Osteoblast (primary cell): ENCODE measurements at places on chromosomes 3 and 15. TPM values are rescaled to one million over a fixed set of nuclear protein-coding genes. Genes with fewer than 3 reads are reported as not detected.

The PPP2R3A gene
- total RNA-seq: 23.9 and 24.2 TPM in 2 replicates

The ARGFX gene
- not detected in 2 replicates for total RNA-seq

The UROC1 gene
- total RNA-seq: not detected in 2 replicates

The DAZL gene
- not detected in 2 replicates for total RNA-seq

DNA sequence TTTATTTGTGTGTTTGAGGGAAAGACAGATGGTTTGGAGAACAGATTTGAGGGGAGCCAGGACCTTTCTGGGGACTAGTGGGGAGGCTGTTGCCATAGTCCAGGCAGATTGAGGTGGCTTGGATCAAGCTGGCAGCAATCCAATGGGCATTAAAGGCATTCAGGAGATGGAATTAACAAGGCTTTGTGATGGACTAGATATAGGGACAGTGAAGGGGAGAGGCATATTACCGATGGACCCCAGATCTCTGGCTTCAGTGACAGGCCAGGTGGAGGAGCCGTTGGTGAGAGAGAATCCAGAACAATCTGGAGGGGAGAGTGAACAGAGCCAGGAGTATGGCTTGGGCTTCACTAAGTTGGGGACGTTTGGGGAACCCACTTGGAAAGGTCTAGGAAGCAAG is 124.8 kb downstream of the EEFSEC start:
- DNase-seq: no peak
- H3K27me3 ChIP-seq: no peaks in the 10 kb centered on the region
- peaks cover 40% of the 10 kb centered on the region for H3K4me1 ChIP-seq
- no peak overlapping the region for H3K27ac ChIP-seq
- no peaks in the 10 kb centered on the region for H3K36me3 ChIP-seq

GRCh38 chr3:52480768-52481715 is 14.1 kb upstream of the STAB1 start:
- H3K27ac ChIP-seq: no peak overlapping the region
- no peaks in the 10 kb centered on the region for H3K27me3 ChIP-seq
- H3K4me1 ChIP-seq: no peaks in the 10 kb centered on the region
- DNase-seq: peak; percentile 89
- no peak overlapping the region for H3K4me3 ChIP-seq

- H3K4me3 ChIP-seq: no peak overlapping the region
- no peaks in the 10 kb centered on the region for H3K36me3 ChIP-seq
These were observed 83.3 kb downstream of the ADCY5 start for GRCh38 chr3:123365450-123366143.

The RASGRF1 gene
- under 0.01 TPM in 1 of 2 replicates, not detected in the other for total RNA-seq

DNA sequence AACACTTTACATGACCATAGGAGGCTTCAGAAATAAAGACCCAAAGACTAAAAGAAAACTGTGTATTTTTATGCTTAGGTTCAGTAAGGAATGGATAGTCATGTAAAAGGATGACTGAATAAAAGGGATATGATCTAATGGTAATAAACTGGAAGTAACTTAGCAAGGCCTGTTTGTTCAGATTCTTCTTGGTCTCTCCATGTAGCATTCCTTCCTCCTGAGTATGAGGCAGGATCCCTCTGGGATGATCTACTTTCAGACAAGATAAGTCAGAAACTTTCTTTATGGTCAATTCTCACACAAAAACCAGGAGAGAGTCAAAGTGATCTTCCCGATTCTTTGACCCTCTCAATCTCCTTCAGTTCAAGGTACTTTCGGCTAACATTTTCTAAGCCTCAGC is 340.8 kb upstream of the DCBLD2 start:
- H3K27ac ChIP-seq: peak overlapping the region; percentile 74
- H3K27me3 ChIP-seq: no peaks in the 10 kb centered on the region
- no peak for DNase-seq

DNA sequence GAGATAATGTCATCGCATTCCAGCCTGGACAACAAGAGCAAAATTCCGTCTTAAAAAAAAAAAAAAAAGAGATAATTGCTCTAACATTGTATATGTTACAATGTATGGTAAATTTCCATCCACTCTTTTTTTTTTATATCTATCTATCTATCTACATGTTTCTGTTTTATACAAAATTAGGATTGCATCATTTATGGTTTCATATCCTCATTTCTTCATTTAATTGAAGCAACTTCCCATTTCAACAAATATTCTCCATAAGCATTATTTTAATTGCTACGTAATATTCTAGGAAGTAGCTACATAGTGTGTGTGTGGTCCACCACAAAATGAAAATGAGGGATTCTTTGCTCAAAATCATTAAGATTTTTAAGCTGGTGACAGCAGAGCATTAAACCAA is 18.4 kb downstream of the RBP1 start:
- H3K27ac ChIP-seq: no peak overlapping the region
- no peaks in the 10 kb centered on the region for H3K27me3 ChIP-seq
- H3K36me3 ChIP-seq: no peaks in the 10 kb centered on the region
- no peak overlapping the region for H3K4me3 ChIP-seq

- H3K27me3 ChIP-seq: no peaks in the 10 kb centered on the region
- no peaks in the 10 kb centered on the region for H3K4me1 ChIP-seq
- H3K36me3 ChIP-seq: no peaks in the 10 kb centered on the region
- H3K4me3 ChIP-seq: no peak overlapping the region
These were observed 72.0 kb downstream of the SCN5A start for GRCh38 chr3:38577371-38578080.

GRCh38 chr3:113166719-113167492 is 44.5 kb upstream of the BOC start:
- no peak overlapping the region for H3K27ac ChIP-seq
- peaks cover 8% of the 10 kb centered on the region for H3K4me1 ChIP-seq
- H3K4me3 ChIP-seq: no peak overlapping the region
- no peaks in the 10 kb centered on the region for H3K36me3 ChIP-seq

The PLA2G4D gene
- total RNA-seq: not detected in 2 replicates

GRCh38 chr3:106628407-106628806 is 748.8 kb upstream of the CCDC54 start:
- peak overlapping the region; percentile 25 for H3K27ac ChIP-seq
- H3K4me3 ChIP-seq: no peak overlapping the region
- H3K36me3 ChIP-seq: no peaks in the 10 kb centered on the region

DNA sequence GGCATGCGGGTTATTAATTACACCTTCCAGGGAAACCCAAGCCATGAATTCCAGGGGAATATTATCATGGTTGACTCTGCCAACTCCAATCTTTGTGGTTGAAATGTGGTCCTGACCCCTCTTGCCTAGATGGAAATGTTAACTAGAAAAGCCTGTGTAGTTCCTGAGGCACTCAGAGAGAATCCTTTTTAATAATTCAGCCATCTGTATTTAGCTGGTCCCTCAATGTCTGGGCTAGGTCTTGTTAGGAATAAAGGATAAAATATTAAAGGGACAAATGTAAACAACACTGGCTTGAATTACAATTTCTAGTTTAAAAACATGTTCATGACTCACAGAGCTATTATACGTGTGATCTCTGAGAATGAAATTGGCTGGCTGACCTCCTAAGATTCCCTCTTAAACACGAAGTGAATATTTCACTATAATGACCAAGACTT is 435.2 kb upstream of the SUCLG2 start:
- no peaks in the 10 kb centered on the region for H3K36me3 ChIP-seq
- no peak overlapping the region for H3K27ac ChIP-seq
- no peak overlapping the region for H3K4me3 ChIP-seq

GRCh38 chr15:58142827-58143461 is 4.8 kb downstream of the AQP9 start:
- no peak for DNase-seq
- H3K4me1 ChIP-seq: peaks cover 2% of the 10 kb centered on the region
- no peaks in the 10 kb centered on the region for H3K36me3 ChIP-seq
- H3K27me3 ChIP-seq: peaks cover 16% of the 10 kb centered on the region
- H3K27ac ChIP-seq: no peak overlapping the region

DNA sequence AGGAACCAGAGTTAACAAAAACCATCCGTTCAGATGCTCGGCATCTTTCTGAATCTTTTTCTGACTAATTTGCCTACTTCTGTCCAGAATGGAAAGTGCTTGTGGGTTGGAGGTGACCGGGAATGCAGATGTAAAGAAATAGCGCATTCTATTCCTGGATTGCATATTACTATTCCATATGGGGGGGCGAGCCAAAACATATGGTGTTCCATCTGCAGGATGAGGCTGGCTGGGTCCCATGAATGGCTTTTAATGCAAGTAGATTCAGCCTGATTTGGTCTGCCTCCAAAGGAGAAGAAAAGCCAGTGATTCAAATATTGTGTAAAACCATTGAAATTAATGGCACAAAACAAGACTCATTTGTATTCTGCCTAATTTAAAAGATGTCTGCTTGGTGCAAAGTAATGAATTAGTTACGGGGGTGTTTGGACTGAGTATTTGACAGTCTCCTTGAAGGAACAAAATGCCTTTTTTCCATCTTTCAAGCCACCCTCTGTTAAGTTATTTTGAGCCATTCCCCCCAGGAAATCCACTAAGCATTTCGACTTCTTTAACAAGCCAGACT is 99.0 kb downstream of the ST8SIA2 start:
- no peak for DNase-seq
- no peaks in the 10 kb centered on the region for H3K27me3 ChIP-seq
- H3K36me3 ChIP-seq: no peaks in the 10 kb centered on the region
- no peak overlapping the region for H3K4me3 ChIP-seq

The SMCO1 gene
- total RNA-seq: not detected in 2 replicates

DNA sequence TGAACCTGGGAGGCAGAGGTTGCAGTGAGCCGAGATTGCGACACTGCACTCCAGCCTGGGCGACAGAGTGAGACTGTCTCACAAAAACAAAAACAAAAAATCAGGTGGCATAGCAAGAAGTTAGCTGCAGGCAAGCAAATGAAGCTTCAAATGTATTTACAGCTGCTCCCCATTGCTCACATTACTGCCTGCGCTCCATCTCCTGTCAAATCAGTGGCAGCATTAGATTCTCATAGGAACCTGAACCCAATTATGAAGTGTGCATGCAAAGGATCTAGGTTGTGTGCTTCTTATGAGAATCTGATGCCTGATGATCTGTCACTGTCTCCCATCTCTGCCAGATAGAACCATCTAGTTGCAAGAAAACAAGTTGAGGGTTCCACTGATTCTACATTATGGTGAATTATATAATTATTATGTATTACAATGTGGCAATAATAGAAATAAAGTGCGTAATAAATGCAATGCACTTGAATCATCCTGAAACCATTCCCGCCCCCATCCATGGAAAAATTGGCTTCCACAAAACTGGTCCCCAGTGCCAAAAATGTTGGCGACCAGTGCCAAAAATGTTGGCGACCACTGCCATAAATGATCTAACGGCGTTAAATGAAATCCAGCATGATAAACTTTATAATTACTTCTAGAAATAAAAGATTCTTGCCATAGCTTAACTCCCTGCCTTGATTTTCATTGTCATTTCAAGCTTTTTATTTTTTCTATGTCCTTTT is 616.7 kb upstream of the NAALADL2 start:
- H3K27me3 ChIP-seq: no peaks in the 10 kb centered on the region
- H3K36me3 ChIP-seq: no peaks in the 10 kb centered on the region
- H3K4me3 ChIP-seq: no peak overlapping the region

DNA sequence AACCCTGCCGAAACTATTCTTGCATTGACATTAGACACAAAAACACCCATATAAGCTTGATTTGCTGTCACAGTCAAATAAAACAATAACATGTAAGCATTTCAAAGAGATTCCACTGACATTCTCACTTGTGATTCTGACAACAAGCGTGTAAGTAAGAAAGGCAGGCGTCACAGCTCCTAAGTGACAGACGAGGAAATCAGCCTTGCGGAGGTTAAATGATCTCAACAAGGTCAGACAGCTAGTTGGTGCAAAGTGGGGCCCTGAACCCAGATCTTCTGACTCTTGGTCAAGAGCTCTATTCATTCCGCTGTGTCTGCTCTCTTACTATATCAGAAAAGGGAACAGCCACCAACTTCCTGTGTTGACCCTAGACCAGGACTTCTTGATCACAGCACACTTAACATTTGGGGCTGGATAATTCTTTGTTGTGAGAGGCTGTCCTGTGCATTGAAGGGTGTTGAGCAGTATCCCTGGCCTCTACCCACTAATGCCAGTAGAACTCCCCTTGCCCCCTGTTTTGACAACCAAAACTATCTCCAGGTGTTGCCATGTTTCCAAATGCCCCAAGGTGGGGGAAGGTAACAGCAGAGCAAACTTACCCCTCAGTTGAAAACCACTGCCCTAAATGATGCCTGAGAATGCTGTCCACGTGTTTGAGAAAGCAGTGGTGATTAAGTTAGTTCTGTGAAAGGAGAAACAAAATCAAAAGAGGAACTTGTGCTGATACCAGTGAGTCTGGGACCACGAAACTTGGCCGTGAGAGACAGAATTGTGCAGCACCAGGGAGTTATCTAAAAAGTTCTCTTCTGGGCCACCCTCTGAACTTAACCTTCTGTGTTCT is 86.1 kb downstream of the LIPC start:
- H3K36me3 ChIP-seq: no peaks in the 10 kb centered on the region
- H3K27me3 ChIP-seq: peaks cover 8% of the 10 kb centered on the region
- no peak for DNase-seq
- no peak overlapping the region for H3K4me3 ChIP-seq

The ARNT2 gene
- 26.2 and 30.0 TPM in 2 replicates for total RNA-seq

The DGKG gene
- total RNA-seq: 2.5 and 2.9 TPM in 2 replicates

The CRABP1 gene
- not detected in 2 replicates for total RNA-seq

The MANF gene
- total RNA-seq: 37.3 and 40.4 TPM in 2 replicates

DNA sequence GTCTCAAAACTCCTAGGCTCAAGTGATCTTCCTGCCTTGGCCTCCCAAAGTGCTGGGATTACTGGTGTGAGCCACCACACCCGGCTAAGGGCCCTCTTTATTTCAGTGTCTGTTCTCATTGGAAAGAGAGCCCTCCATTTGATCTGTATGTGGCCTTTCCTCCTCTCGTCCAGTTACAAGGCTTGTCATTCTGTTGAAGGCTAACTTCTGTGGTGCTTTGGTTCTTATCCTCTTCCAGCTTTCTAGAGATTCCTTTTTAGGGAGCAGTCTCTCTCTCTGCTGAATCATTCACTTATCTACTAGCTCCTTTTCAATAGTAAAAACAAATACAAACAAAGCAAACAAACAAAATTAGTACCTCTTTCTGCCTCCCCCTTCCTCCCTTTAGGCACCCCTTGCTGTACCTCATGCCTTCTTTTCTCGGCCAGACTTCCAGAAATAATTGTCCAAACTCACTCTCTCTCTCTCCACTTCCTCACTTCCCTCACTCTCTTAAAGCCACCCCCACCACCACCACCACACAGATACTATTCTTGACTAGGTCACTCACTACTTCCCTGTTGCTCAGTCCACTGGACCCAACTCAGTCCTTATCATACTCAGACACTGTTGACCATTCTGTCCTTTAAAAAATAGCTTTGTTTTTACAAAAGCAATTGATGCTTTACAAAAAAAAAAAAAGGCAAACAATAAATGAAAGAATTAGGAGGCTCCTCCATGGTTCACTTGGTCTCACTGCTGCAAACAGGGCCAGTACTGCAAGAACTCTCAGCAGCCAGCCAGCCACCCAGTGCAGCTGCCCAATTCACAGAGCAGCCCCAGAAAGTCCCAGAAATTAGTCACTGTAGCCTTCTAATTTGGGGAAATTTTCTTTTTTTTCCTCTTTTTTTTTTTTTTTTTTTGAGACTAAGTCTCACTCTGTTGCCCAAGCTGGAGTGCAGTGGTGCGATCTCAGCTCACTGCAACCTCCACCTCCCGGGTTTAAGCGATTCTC is 31.7 kb upstream of the RAB11A start:
- H3K36me3 ChIP-seq: no peaks in the 10 kb centered on the region
- no peak overlapping the region for H3K27ac ChIP-seq
- peaks cover 28% of the 10 kb centered on the region for H3K4me1 ChIP-seq
- no peak overlapping the region for H3K4me3 ChIP-seq
- H3K27me3 ChIP-seq: no peaks in the 10 kb centered on the region

- no peaks in the 10 kb centered on the region for H3K36me3 ChIP-seq
- no peak overlapping the region for H3K27ac ChIP-seq
- no peak overlapping the region for H3K4me3 ChIP-seq
- no peaks in the 10 kb centered on the region for H3K4me1 ChIP-seq
- DNase-seq: no peak
These were observed 17.9 kb downstream of the ILDR1 start for GRCh38 chr3:122004107-122004506.

- H3K36me3 ChIP-seq: no peaks in the 10 kb centered on the region
- no peak overlapping the region for H3K27ac ChIP-seq
- DNase-seq: no peak
- H3K4me3 ChIP-seq: no peak overlapping the region
- H3K4me1 ChIP-seq: peaks cover 4% of the 10 kb centered on the region
These were observed 33.5 kb downstream of the PRR23E start for GRCh38 chr3:127226457-127226856.
